Activated CD8-positive, alpha-beta T cell treated with anti-CD3 and anti-CD28 coated beads, Interleukin-2, amount 10 ng/mL, durations not matched to agents 7 days and 5 days (primary cell): ENCODE measurements at places on chromosomes 4 and X.

DNA sequence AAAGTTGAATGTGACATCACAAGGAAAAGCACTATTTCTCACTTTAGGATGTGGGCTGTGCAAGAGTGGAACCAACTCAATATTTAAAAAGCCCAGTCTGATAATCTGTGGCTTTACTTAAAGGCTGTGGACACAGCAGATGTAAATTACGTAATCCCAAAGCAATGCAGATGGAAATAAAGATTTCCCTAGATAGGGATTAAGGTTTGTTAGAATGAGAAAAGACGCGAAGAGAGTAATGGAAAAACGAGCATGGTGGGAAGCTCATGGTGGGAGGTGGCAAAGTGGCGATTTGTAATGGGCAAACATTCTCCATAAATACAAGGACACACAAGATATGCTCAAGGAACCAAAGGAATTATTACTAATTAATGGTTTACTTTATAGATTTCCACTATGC is 985.5 kb downstream of the FSTL5 start:
- DNase-seq = no peak
- H3K27ac ChIP-seq = no peak overlapping the region
- H3K4me3 ChIP-seq = no peak overlapping the region
- H3K36me3 ChIP-seq = no peaks in the 10 kb centered on the region
- no peaks in the 10 kb centered on the region for H3K27me3 ChIP-seq

- peaks cover 4% of the 10 kb centered on the region for H3K27me3 ChIP-seq
- H3K36me3 ChIP-seq = no peaks in the 10 kb centered on the region
- no peak overlapping the region for H3K4me3 ChIP-seq
- H3K4me1 ChIP-seq = peaks cover 34% of the 10 kb centered on the region
- H3K27ac ChIP-seq = peak overlapping the region; percentile 60
- peak; percentile 33 for DNase-seq
Observed at GRCh38 chr4:38154681-38155588, 194.7 kb downstream of the PTTG2 start.

DNA sequence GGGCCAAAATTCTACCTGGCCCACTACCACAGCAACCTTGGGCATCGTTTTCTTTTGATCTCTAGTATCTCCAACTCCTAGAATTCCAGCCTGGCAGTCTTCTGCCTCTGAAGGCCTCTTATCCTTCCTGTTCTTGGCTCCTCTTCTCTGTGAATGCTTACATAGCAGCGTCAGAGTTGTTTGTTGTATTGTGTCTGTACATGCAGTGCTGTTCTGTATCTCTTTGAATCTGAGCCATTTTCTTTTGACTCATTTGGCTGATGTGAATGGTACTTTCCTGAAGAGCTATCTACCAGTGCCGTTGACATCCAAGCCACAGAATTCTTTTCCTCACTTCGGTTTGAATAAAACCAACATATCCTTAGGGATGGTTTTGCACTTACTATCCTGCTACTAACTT is 79.2 kb downstream of the TMEM164 start:
- peaks cover 4% of the 10 kb centered on the region for H3K36me3 ChIP-seq
- H3K4me3 ChIP-seq = no peak overlapping the region
- DNase-seq = no peak
- H3K27me3 ChIP-seq = no peaks in the 10 kb centered on the region

DNA sequence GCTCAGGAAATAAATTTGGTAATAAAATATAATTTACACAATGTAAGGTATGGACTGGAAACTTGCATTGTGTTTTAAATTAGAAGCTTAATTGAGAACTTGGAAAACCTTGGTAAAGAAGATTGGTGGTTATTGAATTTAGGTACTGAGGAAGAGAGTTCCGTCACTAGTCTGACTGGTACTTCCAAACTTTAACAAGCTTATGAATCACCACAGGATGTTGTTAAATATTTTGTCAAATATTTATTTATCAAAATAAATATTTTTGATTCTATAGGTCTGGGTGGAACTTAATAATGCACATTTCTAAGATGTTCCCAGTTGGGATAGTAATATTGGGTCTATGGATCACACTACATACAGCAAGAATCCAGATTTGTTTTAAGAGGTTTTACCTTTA is 992.2 kb downstream of the ARAP2 start:
- no peak overlapping the region for H3K27ac ChIP-seq
- no peak overlapping the region for H3K4me3 ChIP-seq
- no peak for DNase-seq
- H3K36me3 ChIP-seq = no peaks in the 10 kb centered on the region

DNA sequence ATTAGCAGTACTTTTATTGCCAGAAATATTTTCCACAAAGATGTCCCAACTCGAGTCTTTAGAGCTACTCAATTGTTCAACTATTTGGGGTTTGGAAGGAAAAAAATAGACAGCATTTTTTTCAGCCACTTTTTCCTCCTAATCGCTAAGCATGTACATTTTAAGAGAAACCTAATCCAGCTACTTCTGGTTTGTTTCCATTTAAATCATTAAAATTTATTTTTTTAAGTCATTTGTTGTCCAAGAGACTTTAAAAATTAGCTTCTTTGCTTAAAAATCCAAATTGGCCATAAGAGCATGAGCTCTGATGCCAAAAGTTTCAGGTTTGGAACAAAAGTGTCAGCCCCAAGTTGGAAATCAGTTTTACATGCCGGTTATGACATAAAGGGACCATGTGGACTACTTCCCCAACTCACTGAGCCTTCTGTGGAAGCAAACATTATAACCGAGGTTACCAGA is 186.3 kb upstream of the INTU start:
- no peaks in the 10 kb centered on the region for H3K4me1 ChIP-seq
- H3K36me3 ChIP-seq = no peaks in the 10 kb centered on the region
- no peak for DNase-seq
- no peak overlapping the region for H3K27ac ChIP-seq
- H3K27me3 ChIP-seq = no peaks in the 10 kb centered on the region
- no peak overlapping the region for H3K4me3 ChIP-seq

GRCh38 chr4:119010909-119011606 is 122.4 kb downstream of the SYNPO2 start:
- no peak for DNase-seq
- no peaks in the 10 kb centered on the region for H3K36me3 ChIP-seq
- no peak overlapping the region for H3K4me3 ChIP-seq
- H3K4me1 ChIP-seq = no peaks in the 10 kb centered on the region

GRCh38 chrX:11460347-11460746 is 167.1 kb downstream of the AMELX start:
- DNase-seq = no peak
- H3K4me3 ChIP-seq = no peak overlapping the region
- H3K36me3 ChIP-seq = no peaks in the 10 kb centered on the region
- H3K27me3 ChIP-seq = no peaks in the 10 kb centered on the region

- H3K36me3 ChIP-seq = no peaks in the 10 kb centered on the region
- no peak for DNase-seq
- H3K4me3 ChIP-seq = no peak overlapping the region
- peaks cover 1% of the 10 kb centered on the region for H3K4me1 ChIP-seq
Observed at GRCh38 chr4:121034017-121034416, 38.3 kb downstream of the NDNF start.

DNA sequence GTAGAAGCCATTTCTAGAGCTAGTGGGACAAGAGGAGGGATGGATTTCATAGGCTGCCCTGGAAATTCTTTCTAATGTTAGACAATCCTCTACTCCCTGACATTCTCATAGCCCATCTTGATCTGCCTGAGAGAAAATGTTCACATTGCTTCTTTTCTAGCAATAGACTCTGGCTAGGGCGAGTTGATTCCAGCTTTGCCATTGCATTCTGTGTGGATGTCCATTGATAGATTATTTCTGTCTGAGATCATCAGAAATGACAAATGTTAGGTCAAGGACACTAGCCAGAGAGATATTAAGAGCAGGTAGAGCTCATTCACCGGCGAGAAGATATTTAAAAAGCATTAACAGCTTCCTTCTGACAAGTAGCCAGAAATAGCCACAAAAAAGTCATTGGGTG is 184.7 kb downstream of the LDB2 start:
- H3K4me3 ChIP-seq = no peak overlapping the region
- DNase-seq = no peak
- H3K4me1 ChIP-seq = no peaks in the 10 kb centered on the region
- no peaks in the 10 kb centered on the region for H3K27me3 ChIP-seq
- H3K36me3 ChIP-seq = no peaks in the 10 kb centered on the region

DNA sequence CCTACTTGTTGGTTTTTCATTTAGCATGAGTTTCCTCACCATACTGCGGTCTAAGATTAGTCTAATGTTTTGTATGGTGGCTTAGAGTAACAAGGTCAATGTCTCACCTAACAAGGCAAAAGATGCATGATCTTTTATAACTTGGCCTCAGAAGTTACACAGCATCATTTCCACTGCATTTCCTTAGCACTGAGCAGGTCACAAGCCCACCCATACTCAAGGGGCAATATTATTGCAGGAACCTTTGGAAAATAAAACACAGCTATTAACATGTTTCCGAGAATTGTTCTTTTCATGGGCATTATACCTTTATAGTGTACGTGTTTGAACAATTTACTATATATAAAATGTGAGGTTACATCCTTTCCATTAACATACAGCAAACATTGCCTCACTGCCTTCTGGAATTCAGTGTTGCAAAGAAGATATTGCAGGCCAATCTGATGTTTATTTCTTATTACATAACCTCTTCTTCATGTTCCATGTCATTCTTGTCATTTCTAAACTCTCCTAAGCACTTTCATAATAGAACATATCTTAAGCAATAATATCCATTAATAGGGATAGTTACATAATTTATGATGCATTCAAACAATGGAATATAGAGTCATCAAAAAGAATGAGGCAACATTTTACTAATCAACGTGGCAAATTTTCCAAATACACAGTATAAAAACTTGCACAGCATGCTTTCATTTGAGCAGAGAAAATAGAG is 153.8 kb downstream of the AREG start:
- H3K27me3 ChIP-seq = no peaks in the 10 kb centered on the region
- no peak for DNase-seq
- H3K36me3 ChIP-seq = no peaks in the 10 kb centered on the region
- H3K4me1 ChIP-seq = no peaks in the 10 kb centered on the region

GRCh38 chrX:40496728-40497127 is 84.0 kb upstream of the ATP6AP2 start:
- peaks cover 3% of the 10 kb centered on the region for H3K4me1 ChIP-seq
- no peak for DNase-seq
- H3K4me3 ChIP-seq = no peak overlapping the region
- no peaks in the 10 kb centered on the region for H3K36me3 ChIP-seq
- H3K27ac ChIP-seq = no peak overlapping the region
- H3K27me3 ChIP-seq = no peaks in the 10 kb centered on the region

- no peak for DNase-seq
- H3K4me3 ChIP-seq = no peak overlapping the region
- H3K36me3 ChIP-seq = no peaks in the 10 kb centered on the region
- H3K27me3 ChIP-seq = no peaks in the 10 kb centered on the region
- H3K27ac ChIP-seq = no peak overlapping the region
Observed at GRCh38 chr4:35151816-35152572, 1092.3 kb downstream of the ARAP2 start.

GRCh38 chr4:5866841-5867813 is 25.8 kb downstream of the CRMP1 start:
- H3K4me1 ChIP-seq = peaks cover 43% of the 10 kb centered on the region
- H3K27me3 ChIP-seq = peaks cover 8% of the 10 kb centered on the region
- H3K36me3 ChIP-seq = no peaks in the 10 kb centered on the region
- H3K4me3 ChIP-seq = peak overlapping the region; percentile 7

GRCh38 chrX:136608295-136608933 is 39.5 kb upstream of the CD40LG start:
- no peak overlapping the region for H3K27ac ChIP-seq
- H3K4me1 ChIP-seq = peaks cover 34% of the 10 kb centered on the region
- peak; percentile 62 for DNase-seq
- no peak overlapping the region for H3K4me3 ChIP-seq

DNA sequence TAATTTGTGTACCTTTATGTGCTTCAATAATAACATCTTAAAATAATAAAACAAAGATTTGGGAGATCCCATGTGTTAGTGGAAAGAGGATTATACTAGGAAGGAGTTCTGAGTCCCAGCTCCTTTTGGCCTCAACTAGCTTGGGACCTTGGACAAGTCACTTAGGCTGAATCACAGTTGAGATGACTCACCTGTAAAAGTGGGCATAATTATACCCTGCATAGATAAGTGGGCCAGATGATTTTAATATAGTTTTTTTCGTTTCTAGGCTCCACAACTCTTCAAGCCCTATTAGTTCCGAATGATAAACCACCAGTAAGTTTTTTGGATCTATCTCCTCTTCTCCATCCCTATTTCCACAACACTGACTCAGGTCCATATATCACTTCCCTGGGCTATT is 131.8 kb downstream of the ENOX2 start:
- peaks cover 5% of the 10 kb centered on the region for H3K4me1 ChIP-seq
- DNase-seq = no peak
- H3K36me3 ChIP-seq = no peaks in the 10 kb centered on the region
- no peak overlapping the region for H3K4me3 ChIP-seq
- no peaks in the 10 kb centered on the region for H3K27me3 ChIP-seq
- H3K27ac ChIP-seq = no peak overlapping the region

GRCh38 chr4:37400241-37400881 is 155.8 kb downstream of the NWD2 start:
- H3K27me3 ChIP-seq = peaks cover 1% of the 10 kb centered on the region
- H3K4me3 ChIP-seq = no peak overlapping the region
- DNase-seq = no peak
- no peak overlapping the region for H3K27ac ChIP-seq
- no peaks in the 10 kb centered on the region for H3K36me3 ChIP-seq

GRCh38 chrX:13142891-13143290 is 98.5 kb upstream of the FAM9C start:
- no peak overlapping the region for H3K4me3 ChIP-seq
- DNase-seq = no peak
- H3K36me3 ChIP-seq = peaks cover 8% of the 10 kb centered on the region
- no peaks in the 10 kb centered on the region for H3K27me3 ChIP-seq
- peak overlapping the region; percentile 49 for H3K27ac ChIP-seq
- H3K4me1 ChIP-seq = peaks cover 12% of the 10 kb centered on the region

- no peak for DNase-seq
- no peaks in the 10 kb centered on the region for H3K36me3 ChIP-seq
- H3K4me1 ChIP-seq = no peaks in the 10 kb centered on the region
- no peak overlapping the region for H3K4me3 ChIP-seq
- H3K27ac ChIP-seq = no peak overlapping the region
Observed at GRCh38 chrX:31499109-31499508, 427.3 kb upstream of the FTHL17 start.

DNA sequence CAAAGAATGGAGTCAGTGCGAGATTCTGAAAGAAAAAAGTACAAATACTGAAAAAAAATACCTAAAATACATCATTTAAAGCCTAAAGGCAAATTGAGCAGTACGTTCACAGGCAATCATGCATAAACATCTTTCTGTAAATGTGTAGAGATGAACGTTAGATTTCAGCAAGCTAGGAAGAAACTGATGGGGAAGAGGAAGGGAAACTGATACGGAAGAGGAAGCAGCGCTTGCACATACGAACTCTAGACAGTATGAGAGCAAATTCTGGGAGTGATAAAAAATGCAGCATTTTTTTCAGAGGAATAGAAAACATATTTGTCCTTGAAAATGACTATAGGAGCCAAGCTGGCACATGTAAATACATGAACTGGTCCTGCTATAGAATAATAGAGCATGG is 9.4 kb downstream of the ANKRD50 start:
- DNase-seq = no peak
- no peak overlapping the region for H3K4me3 ChIP-seq
- no peak overlapping the region for H3K27ac ChIP-seq
